ENCODE measurements at places on chromosomes 1 and 21.

DNA sequence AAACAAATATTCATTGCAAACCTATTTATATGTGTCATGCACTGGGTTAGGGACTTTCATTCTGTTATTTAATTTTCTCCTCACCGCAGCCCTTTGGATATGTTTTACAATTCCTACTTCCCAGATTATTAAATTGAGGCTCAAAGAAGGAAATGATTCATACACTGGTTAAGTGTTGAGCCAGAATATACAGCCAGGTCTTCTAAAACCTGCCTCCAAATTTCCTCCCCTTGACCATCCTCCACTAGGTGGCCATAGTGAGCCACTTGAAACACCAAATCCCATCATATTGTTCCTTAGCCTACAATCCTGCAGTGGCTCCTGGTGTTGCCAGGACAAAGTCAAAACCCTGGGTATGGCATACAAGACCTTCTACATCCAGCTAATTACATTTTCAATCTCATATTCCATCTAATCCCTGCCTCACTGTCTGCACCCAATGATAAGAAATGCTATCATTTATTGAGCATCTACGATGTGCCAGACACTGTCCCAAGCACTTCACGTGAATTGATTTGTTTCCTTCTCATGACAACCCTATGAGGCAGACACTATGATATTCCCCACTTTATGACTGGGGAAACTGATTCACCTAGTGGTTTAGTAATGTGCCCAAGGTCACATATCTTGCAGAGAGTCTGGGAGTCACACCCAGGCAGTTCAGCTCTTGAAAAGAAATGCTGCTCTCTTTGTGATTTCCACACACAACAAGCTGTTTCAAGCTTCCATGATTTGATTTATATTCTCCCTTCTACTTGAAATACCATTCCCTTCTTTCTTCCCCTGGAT is 23.6 kb upstream of the KIRREL1 start:
- ATAC-seq, result peak; percentile 91

DNA sequence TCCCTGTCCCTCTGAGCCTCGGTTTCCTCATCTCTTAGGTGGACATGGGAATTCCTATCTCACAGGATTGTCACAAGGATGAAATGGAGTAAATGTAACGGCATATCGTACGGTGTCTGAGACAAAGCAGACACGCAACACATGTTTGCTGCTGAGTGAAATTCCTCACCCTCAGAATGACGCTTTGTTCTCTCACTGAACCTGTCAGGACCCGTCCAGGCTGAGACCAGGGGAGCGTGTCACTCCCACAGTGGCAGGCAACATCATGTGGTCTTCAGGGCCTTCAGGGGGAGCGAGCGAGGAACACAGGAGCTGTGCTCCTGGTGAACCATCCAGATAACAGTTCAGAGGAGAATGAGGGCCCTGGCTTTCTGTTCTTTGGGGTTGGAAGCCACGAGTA is 74.2 kb downstream of the TOMM20 start:
- no peak for ATAC-seq

DNA sequence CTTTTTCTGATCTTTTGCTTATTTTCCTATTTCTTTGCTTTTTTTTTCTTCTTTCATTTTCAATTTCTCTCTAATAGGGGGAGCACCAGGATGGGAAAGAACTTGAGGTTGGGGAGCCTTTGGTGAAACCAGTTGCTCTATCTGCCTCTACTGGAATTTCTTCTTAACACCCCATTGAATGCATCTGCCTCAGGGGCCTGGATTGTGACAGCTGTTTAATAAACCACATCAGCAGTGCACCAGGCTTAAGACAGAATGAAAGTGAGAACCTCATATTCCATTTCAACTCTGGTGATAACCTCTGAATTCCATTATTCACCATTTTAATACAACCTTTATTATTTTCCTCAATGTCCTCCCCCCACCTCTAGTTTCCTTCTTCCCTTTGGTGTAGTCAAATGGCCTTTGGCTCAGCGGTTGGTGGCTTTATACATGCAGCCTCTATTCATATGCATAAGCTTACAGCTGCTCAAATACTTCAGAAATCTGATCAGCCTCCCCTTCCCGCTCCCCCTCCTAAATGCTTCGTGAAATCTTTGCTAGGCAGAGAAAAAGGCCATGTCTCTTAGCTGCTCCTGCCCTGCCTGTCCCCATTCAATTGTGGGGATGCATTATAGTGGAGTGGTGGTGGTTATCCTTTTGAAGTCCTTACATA is 537.3 kb upstream of the PLXNA2 start:
- ATAC-seq, result no peak

DNA sequence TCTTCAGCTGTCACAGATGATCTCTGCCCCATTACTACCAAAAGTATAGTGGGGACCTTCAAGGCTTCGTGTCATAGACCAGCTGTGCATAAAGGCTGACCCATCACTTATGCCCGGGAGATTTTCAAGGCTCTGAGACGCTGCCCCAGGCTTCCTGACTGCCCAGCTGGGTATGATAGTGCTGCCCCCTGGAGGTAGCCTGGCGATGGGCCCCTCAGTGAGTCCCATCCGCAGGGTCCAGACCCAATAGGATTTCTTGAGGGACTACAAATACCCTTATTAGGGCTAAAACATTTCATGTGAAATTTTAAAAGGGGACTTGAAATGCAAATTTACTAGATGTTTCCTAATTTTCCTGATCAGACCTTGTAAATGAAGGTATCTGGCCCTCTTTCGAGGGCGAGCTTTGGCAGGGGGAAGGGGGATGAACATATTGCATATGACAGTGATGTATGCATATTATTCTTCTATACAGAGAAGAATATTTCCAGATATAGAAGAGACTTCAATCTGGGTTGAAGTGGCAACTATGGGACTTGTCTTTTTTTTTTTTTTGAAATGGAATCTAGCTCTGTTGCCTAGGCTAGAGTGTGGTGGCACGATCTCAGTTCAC is 11.7 kb upstream of the FCMR start:
- peak; percentile 46 for ATAC-seq

- ATAC-seq, result no peak
Measured at GRCh38 chr1:207336559-207337467, 15.3 kb downstream of the CD55 start.

DNA sequence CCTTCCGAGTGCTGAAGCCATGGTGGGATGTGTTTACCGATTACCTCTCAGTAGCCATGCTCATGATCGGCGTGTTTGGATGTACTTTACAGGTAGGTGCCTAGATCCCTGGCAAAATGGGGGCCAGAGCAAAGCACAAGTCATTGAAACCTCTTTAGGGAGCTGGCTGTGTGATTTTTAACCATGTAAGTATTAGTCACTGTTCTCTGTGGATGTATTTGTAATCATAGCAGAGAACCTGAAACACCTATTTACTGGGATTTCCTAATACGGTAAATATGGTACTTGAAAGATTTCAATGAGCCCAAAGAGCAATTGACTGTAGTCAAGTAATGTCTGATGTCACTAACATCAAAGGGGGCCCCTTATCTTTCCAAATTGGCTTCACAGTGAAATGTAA is 53.6 kb downstream of the LRRC8C start:
- ATAC-seq, result no peak

GRCh38 chr1:195954848-195955247 is 653.4 kb downstream of the KCNT2 start:
- ATAC-seq, result no peak

DNA sequence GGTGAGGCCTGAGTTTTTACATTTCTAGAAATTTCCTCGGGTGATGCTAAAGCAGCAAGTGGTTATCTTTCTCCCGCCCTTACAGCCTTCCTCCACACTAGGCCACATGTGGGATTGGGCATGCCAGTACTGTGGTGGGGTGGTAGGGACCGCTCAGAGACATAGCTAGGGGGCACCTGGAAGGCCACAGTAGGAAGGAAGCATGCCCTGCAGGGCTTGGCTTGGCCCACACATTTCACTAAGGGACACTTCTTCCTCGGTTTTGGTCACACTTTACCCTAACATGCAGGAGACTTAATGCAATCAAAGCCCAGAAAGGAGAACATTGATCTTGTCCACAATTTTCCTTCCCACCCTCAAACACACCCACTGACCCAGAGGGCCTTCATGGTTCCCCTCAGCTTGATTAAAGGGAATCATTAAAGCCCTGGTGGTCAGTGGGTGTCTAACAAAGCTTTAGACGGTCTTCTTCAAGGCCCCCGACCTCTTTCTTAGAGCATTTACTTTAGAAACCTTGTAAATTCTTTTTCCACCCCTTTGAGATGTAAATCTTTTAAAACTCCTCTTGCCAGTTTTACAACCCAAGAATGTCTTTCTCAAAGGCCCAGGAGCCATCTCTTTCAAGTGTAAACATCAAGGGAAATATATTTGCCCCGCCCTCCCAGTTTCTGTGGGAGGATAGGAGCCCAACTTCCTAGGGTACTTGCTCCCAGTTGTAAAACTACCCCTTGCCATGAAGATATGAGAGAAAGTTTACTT is 246.4 kb upstream of the PTBP2 start:
- ATAC-seq, result no peak

DNA sequence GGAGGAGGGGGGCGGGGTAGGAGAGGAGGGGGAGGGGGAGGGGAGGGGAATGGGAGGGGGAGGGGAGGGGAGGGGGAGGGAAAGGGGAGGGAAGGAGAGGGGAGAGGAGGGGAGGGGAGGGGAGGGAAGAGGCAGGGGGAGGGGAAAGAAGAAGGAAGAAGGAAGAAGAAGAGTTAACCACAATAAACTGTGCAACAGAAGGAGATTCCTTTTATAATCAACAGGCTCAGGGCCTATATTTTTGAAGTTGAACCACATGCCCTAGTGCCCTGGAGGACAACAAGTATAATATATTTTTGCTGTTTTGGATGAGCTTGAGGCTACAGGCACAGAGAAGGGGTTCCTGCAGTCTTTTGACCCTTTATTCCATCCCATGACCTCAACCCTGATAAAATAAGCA is 228.2 kb upstream of the IRF2BP2 start:
- no peak for ATAC-seq

DNA sequence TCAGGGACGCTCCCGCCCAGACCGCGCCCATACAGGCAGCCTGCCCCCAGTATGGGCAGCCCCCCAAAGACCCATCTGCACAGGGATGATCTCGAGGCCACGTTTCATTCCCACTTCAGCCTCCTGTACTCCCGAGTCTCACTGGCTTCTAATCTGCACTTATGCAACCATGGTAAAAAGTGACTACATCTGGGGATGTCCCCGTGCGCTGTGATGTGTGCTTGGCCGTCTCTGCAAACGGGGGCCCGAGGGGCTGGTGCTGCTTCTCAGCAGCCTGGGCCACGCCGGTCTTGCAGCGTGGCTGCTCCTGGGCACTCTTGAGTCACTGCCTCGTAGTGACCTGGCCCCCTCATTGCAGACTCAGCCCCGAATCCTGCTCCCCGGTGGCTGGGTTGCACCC is 17.4 kb upstream of the PLCH2 start:
- no peak for ATAC-seq

DNA sequence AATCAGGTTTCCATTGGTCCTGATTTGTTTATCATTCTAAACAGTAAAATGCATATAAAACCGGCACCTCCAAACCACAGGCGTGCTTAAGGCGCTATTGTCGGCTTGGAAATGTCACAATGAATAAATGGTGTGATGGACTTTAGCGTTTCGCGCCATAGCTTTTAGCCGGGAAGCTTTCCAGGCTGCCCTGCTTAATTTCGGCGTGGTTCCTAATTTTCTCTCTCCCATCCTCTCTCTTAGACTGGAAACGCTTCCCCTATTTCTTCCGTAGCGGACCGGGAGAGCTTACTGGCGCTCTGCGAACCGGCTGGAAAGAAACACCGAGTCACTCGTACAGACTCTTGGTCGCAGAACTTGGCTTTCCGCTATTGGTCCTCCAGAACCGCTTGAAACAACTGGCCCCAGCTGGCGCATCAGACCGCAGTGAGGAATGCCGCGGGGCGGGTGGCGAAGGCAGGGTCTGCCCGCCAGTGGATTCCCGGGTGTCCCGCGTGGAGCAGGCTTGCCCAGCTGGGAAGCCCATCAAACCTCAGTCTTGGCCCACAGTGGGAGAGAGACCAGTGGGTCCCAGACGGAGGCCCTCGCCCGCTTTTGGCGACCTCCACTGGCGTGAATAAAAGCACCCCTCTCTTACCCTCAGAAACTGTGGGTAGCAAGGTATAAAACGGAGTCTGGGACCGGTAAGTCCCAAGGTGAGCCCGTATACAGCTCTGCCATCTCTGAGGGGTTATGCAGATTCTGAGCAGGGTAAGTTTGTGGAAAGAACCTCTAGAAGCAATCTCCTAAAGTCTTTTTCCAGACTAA is 4.0 kb upstream of the LHX8 start:
- ATAC-seq, result no peak

- ATAC-seq, result no peak
Measured at GRCh38 chr1:185229981-185230380, 73.0 kb downstream of the SWT1 start.

DNA sequence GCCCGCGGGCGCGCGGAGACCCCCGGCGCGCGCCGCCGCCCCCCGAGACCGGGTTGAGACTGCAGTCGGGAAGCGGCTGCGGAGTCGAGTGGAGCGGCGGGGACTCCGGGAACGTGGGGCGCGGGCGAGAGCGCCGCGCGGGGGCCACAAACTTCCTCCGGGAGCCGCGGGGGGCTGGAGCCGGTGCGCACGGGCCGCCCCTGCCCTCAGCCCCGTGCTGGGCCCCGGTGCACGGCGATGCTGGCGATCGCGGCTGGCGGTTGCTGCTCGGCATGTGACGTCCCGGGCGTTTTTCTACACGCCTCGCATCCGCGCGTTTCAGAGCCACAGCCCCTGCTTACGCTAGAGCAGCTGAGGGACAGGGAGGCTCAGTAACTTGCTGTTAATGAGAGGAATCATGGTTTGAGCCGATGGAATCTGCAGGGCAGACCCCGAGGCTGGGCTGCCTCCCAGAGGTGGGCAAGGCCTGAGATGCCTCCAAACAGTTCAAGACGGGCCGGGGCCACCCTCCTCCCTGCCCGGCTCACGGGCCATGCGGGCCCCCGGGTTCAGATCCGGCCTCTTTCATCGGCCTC is 520 bp downstream of the TMEM201 start:
- ATAC-seq, result peak; percentile 20

- ATAC-seq, result no peak
Measured at GRCh38 chr21:44443291-44443890, 11.9 kb upstream of the LRRC3 start.

GRCh38 chr1:234934611-234935033 is 194.0 kb downstream of the TOMM20 start:
- ATAC-seq, result peak; percentile 33

GRCh38 chr1:201268604-201269151 is 14.6 kb upstream of the PKP1 start:
- peak; percentile 85 for ATAC-seq

DNA sequence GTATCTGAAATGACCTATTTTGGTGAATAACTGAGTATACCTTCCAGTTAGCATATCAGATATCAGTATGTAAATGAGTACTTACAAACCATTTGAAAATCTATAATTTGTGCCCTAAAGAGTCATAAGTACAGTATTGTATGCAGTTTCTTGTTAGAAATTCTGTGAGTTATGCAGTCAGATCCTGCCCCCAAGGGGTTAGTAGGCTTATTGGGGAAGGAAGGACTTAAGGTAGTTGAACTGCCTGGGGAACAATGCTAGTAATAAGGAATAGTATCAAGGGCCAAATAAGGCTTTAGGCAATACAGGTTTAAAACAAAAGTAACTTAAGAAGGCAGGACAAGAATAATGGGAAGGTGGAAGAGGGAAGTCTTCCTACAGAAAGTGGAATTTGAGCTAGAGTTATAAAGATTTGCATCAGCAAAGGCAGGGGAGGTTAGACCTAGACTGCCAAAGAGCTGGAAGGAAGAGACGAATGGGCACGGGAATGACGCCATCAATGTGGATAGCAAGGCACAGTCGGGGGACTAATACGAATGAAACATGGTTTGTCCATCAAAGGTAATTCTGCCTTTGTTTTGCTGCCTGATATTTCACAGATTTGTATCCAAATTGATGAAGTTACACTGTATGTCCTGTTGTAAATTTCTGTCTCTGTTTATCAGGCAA is 182.9 kb upstream of the DPYD start:
- ATAC-seq, result peak; percentile 38
